Suppressor macrophage (primary cell): ENCODE measurements at places on chromosomes 5 and 9.
A peak's percentile ranks its signal among the peaks of the same experiment; 100 is the strongest.

DNA sequence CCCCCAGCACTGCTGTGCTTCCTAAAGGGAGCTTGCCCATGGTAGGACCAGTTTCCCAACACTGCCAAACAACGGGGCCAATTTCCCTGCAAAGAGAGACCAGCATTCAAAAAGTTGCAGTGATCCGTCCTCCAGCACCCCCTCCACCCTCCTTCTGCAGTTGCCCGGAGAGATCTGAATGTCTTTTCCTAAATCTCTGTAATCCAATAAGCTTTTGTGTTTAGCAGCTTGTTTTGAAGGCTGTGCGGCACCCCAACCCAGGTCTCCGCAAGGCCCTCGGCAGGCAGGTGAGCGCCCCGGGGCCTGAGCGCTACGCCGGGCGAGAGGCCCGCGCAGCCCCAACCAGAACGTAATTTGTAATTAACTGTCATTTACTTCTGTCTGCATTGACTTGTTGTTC lies 366.9 kb upstream of the IRX2 start:
- no peak for DNase-seq

GRCh38 chr9:10146517-10147331 lies 466.1 kb downstream of the PTPRD start:
- DNase-seq = no peak

GRCh38 chr5:1555011-1555807 lies 31.4 kb upstream of the LPCAT1 start:
- peak; percentile 75 for DNase-seq

GRCh38 chr9:130361873-130362362 lies 82.8 kb upstream of the ASS1 start:
- DNase-seq = no peak

- DNase-seq = no peak
Observed at GRCh38 chr5:90962481-90962880, 403.9 kb downstream of the ADGRV1 start.

- DNase-seq = no peak
Observed at GRCh38 chr9:95953986-95954385, 78.5 kb downstream of the ERCC6L2 start.

- no peak for DNase-seq
Observed at GRCh38 chr5:3349704-3350565, 245.7 kb upstream of the IRX1 start.

DNA sequence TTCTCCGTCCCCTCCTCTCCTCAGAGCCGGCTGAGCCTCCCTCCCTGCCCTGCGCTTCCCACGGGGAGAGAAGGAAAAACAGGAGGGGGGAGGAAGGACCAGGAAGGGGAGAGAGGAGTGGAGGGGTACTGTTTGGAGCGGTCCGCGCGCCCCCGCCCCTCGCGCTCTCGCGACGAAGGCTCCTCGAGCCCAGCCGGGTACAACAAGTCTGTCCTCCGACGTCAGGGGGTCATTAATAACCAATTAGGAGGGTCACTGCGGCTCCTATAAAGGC lies 480 bp upstream of the PRDM12 start:
- no peak for DNase-seq

DNA sequence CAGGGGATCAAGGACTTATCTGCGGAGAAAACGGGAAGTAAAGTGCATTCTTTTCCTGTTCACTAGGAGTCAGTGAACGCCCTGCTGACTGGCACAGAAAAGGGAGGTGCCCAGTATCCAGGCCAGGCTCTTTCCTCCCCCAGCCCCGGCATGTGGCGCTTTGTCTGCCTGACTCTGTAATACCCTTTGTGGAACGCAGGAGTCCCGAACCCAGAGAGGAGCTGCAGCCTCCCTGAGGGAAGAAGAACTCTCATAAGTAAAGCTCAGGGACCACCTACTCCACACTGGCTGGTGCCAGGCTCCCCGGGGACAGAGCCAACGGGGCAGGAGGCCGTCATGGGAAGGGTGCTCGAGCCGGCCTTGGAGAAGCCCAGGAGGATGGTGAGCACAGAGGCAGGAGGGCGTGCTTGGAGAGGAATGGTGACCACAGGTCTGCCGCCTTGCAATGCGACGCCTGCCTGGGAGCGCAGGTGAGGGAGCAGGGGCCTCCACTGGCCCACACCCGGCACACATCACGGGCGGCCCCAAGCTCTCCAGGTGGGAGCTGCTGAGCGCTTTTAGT lies 31.5 kb downstream of the VAV2 start:
- DNase-seq = peak; percentile 82

DNA sequence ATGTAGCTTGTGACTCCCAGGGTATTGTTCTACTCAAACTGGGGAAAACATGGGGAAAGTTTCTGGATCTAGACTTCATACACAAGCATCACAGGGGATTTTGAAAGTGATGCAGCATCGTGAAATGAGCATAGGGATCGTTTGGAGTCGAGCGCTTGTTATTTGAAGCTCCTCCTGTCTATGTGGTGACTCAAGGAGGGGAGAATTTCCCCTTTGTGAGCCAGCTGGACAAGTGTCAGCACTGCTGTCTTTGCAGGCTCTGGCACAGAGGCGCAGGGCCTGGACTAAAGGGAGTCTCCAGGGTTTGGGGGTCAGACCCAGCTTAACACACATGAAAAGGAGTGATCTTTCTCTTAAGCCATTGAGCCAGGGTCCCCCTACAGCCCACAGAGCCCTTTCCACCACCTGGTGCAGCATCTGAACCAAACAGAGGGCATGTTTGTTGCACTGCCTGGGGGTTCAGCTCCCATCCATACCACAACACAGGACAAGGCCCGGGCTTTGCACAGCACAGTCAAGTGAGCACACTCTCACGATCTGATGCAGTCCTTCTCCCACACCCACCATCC lies 51.0 kb downstream of the IRF1 start:
- peak; percentile 78 for DNase-seq

- no peak for DNase-seq
Observed at GRCh38 chr5:120794121-120794520, 330.0 kb downstream of the PRR16 start.

DNA sequence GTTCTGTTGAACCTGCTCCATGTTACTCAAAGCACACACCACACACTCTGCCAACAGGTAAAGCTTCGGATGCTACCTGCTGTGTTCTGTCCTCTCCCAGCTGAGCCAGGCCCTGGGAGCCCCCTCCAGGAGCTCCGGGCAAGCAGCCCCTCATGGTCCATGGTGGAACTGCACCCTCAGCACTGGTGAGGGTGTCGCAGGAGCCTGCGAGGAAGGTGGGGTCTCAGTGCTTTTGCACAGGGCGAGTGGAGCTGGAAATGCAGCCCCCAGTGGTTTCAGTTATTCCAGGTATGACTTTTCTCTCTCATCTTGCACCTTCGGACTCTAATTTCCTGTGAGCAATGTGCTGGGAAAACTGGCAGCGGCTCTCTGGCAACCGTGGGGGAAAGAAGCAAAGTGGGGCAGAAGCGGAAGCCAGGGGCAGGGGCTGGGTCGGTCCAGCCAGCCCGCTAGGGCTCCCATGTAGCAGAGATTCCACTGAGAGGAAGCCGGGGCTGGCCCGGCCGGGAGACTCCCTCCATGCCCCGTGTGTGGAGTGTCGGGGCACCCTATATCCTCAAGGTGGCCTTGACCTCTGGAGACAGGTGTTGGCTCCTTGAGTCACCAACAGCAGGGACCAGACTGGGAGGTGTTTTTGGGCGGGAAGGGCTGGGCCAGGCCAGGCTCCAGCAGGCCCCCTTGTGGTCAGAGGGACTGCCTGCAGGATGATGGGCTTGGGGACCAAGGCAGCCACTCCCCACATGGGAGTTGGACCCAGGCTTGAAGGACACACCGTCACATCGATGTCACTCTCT lies 75.6 kb upstream of the PRSS3 start:
- DNase-seq = peak; percentile 17

GRCh38 chr9:16031971-16032370 lies 479.1 kb downstream of the CCDC171 start:
- no peak for DNase-seq

DNA sequence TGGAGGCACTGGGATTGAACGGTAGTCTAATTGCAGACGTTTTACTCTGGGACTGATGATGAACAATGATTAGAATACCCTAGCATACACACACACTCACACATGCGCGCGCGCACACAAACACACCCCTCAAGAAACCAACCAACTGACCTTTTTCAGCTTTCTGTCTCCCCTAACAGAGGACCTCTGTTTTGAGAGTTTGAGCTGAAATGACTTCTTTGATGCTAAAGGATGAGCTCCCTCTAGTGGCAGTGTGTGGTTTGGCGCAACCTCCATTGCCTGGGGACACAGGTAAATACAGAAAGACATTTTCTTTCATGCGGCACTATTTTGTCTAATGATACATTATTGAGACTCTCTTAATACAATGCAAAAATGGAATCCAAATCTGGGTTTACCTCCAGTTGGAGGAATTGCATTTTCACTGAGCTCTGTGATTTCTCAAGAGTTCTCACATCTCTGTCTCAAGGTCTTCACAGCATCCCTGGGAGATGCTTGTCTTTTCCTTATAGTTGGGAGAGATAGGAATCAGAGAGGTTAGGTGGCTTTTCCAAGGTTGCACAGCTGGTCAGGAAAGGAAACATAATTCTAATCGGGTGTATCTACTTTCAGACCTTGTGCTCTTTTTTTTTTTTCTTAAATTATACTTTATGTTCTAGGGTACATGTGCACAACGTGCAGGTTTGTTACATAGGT lies 187.5 kb downstream of the TMEM38B start:
- peak; percentile 63 for DNase-seq

- no peak for DNase-seq
Observed at GRCh38 chr5:77640589-77641396, 2.3 kb upstream of the OTP start.

DNA sequence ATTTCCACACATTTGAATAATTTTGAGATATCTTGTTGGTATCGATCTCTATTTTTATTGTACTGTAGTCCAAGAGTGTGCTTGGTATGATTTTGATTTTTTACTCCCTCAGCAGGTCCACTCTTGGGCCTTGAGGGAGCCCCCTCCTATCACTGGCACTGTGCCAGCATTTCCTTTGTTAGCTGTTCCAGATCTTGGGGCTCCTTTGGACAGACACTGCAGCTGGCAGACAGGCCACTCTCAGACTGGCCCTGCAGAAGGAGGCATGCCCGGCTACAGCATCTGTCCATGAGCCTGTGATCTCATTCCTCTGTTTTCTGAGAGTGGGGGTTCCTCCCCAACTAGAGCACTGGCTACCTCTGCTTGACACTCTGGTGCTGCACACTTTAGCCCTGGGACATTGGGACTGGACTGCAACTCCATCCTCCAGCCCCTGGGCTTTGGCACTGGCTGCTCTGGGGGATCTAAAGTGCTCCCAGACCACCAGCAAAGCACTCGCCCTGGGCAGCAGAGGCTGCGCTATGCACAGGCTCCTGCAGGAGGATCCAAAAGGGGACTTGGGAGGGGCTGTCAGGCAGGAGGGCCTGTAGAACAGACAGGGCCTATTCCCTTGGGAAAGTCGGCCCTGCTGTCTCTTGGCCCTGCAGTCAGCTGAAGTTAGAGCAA lies 271.3 kb upstream of the DMAC1 start:
- DNase-seq = no peak

DNA sequence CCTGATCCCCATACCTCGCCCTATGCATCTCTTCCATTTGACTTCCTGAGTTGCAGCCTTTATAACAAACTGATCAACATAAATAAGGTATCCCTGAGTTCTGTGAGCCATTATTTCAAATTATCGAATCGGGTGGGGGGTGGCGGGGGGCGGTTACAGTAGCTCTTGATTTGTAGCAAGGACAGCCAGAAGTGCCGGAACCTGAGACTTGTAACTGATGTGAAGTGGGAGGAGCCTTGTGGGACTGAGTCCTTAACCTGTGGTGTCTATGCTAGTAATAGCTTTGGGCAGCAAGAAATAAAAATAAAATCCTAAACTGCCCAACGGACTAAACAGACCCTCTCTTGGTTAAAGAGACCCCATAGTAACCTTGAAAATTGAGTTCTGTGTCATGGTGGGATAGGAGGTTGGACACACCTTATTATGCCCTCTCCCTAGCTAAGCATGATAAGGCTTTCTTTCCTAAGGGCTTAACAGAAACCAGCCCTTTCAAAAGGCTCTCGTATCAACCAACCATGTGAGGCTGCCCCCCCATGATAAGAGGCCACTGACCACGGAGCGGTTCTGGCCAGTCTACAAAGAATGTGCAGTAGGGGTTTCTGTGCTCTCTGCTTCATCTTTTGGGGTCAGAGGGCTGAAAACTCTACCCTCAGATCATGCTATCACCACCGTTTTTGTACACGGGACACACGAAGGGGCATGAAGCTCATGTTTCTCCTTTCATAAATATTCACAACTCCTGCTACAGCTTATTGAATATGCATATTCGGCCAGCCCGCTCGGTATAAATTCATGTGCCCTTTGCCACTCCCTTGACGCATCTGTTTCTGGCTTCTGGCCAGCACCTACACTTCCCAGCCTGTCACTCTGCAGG lies 39.5 kb upstream of the IQGAP2 start:
- DNase-seq = peak; percentile 30

GRCh38 chr5:95759634-95760033 lies 28.5 kb downstream of the RHOBTB3 start:
- DNase-seq = no peak

DNA sequence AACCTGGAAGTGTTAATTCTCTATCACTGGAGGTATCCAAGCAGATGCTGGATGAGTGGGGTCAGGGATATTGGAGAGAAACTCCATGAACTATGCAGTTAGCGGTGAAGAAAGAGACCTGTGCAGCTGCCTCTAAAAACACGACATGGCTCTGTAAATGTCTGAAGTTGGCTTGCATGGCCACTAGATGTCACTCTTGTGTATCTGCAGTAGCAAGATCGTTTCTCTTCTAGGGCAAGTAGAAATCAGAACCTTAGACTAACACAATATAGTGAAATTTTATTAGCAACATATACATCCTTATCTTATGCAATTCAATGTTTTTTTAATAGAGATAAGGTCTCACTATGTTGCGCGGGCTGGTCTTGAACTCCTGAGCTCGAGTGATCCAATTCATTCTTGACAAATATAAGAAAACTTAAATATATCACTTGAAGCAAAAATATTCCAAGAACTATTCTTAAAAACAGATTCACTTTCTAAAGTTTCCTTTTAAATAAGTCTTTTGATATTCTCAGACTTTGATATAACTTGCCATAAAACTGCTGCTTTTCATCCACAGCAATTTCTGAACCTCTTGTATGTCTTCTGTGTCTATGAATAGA lies 2.9 kb downstream of the OR2S2 start:
- peak; percentile 71 for DNase-seq

DNA sequence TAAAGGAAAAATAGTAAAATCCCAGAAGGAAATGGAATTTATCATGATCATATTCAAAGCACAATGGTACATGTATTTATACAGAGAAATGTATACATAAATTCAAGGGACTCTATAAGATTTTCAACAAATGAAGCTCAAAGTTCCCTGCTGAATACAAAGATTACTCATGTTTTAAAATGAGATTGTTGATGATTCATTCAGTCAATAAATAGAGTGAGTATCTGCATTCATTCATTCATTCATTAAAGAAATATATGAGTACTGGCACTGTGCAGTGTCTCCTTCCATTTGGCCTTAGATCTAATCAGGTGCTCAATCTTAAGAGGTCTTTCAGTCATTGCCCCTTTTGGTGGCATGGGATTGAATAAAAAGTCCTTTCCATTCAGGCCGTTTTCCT lies 310.0 kb downstream of the KIAA0825 start:
- DNase-seq = no peak

- DNase-seq = peak; percentile 38
Observed at GRCh38 chr9:1051584-1052275, 1.6 kb downstream of the DMRT2 start.

GRCh38 chr5:31434898-31435297 lies 97.0 kb downstream of the DROSHA start:
- DNase-seq = no peak
